AG04450 (cell line): ENCODE measurements at places on chromosomes 12 and 14. TPM values are rescaled to one million over a fixed set of nuclear protein-coding genes. Genes with fewer than 3 reads are reported as not detected.

- DNase-seq, result no peak
These were observed 89.9 kb upstream of the DCN start for GRCh38 chr12:91272461-91273063.

AQP6 gene
- not detected in 2 replicates for polyA plus RNA-seq

GRCh38 chr12:115990241-115990640, 287.3 kb downstream of the MED13L start:
- DNase-seq, result no peak

DNA sequence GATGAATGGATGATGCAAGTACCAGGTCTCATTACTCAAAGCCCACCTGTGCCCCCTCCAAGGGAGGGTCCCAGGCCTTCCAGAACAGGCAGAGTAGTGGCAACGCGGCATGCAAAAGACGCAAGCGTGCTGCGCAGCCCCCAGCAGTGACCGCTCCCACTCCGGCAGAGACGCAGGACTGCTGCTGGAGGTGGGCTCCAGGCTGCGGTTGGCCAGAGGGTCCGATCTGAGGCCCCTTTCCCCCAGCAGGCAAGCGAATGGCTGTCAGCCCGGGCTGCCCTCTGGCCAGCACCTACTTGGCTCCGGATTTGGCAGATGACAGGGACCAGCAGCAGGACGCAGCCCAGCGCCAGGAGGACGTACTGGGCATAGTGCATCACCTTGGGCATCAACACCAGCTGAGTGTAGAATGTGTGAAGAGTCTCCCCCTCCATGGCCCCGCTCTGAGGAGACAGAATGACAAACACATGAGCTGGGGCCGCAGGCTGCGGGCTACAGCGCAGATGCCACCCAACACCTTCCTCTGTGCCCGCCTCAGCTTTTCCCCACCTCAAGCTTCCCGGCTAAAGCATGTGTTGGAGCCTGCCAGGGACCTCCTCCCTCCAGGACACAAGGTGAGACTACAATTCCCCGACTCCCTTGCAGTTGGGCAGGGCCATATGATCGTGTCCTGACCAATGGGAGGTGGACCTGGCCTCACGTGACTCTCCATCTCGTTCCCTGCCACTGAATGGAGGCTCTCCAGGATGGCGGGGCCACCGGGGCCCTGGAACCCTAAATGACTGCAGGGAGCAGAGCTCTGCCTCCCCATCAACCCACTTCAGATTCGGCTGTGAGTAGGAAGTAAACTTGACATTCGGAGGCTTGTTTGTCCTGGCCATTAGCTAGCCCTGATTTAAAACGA, 77.4 kb downstream of the SCARB1 start:
- DNase-seq, result peak; percentile 76

PROX2 gene
- not detected in 2 replicates for polyA plus RNA-seq

GRCh38 chr12:54038871-54039414, 6.1 kb downstream of the HOXC5 start:
- no peak for DNase-seq

- no peak for DNase-seq
These were observed 190.4 kb downstream of the SLC25A21 start for GRCh38 chr14:36981832-36982529.

LRRK2 gene
- 1.4 and 2.6 TPM in 2 replicates for polyA plus RNA-seq

DNA sequence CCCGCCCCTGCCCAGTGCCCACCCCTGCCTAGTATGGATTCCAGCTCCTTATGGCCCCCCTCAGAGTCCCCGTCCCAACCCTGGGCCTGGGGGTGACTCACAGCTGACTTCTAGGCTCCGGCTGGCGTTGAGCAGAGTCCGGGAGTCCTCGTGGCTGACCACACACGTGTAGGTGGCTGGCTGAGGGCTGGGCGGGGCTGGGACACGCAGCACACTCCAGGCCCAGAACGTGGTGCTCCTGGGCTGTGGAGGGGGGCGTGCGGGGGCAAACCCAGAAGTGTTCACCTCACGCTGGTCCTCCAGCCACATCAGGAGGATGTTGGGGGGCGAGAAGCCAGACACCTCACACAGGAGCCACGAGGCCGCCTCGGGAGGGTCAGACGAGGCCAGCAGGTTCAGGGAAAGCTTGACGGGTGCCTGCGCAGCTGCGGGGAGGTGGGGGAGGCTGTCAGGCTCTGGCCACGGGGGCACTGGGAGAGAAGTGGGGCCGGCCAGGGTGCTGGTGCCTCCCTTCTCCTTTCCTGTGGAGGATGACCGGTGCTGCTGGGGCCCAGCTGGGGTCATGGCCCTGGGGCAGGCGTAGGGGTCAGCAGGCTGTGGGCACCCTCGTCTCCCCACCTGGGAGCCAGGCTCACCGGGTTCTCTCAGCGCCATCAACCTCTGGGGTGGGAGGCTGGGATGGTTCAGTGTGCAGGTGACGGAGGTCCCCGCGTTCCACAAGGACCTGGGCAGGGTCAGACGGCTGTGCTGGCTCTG, 314.1 kb downstream of the TMEM121 start:
- DNase-seq, result no peak

- no peak for DNase-seq
These were observed 110.1 kb upstream of the LRIG3 start for GRCh38 chr12:59030415-59030814.

- DNase-seq, result no peak
These were observed at the start of gene KIF5A for GRCh38 chr12:57549909-57550640. Gene KIF5A, plus strand, starts transcription at chr12:57550044. Its CDS starts 228 bp downstream, at chr12:57550272.

- no peak for DNase-seq
These were observed 120.5 kb downstream of the NUAK1 start for GRCh38 chr12:106018286-106018685.

FSCB gene
- not detected in 2 replicates for polyA plus RNA-seq

NR1H4 gene
- polyA plus RNA-seq, result not detected in 2 replicates

GRCh38 chr12:43105426-43105981, 446.5 kb downstream of the ADAMTS20 start:
- no peak for DNase-seq

- DNase-seq, result no peak
These were observed 380.1 kb downstream of the ZFP36L1 start for GRCh38 chr14:68412505-68413465.

GRCh38 chr14:50007123-50007903, 109.1 kb downstream of the VCPKMT start:
- DNase-seq, result no peak

- no peak for DNase-seq
These were observed 207.2 kb upstream of the SRRM4 start for GRCh38 chr12:118773956-118774723.

DNA sequence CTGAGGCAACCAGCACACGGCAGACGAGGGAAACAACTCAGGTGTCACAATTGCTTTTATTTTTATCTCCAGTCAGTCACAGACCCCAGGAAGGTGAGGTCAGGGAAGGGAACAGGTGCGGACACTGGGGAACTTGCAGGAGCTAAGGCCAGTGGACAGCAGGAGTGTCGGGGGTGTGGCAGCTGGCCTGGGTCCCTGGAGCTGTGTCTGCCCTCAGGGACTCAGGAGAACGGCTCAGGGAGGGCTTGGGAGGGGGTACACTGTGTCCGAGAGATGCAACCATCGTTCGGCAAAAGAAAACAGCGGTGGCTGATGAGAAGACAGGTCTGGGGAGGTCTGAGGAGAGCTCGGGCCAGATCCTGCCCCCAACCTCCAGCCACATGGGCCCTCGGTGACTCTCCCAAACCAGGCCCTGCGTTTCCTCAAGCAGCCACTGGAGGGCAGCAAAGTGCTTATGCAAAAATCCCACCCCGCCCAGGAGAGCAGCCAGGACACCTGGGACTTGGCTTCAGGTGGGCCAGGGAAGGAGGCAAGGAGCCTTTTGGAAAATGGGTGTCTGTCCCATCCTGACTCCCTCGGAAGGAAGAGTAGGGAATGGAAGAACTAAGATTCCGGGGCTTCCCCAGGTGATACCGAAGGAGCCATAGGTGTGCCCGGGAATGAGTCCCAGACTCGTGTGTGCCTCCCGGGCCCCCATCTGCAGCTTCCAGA, 24.1 kb upstream of the BCDIN3D start:
- peak; percentile 15 for DNase-seq

- DNase-seq, result no peak
These were observed 6.1 kb upstream of the CEP170B start for GRCh38 chr14:104858811-104859426.

B4GALNT1 gene
- polyA plus RNA-seq, result 1.8 and 2.5 TPM in 2 replicates

PRPH gene
- not detected in 2 replicates for polyA plus RNA-seq

DNA sequence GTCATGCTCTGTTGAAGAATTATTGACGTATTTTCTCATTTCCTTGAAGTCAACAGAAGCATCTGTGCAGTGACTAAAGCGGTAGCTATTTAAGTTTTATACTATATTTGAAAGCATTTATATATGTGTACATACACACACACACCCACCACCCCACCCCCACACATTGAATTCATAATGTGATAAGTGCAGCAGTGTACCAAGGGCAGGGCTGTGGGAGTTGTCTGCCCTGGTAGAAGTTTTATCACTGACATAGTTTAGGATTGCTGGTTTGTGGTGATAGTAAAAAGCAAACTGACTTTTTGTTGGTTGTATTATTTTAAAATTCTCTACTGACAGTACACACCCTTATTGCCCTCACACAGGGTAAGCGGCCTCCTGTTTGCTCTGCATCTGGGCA, 39.1 kb downstream of the GAS2L3 start:
- DNase-seq, result no peak

DNA sequence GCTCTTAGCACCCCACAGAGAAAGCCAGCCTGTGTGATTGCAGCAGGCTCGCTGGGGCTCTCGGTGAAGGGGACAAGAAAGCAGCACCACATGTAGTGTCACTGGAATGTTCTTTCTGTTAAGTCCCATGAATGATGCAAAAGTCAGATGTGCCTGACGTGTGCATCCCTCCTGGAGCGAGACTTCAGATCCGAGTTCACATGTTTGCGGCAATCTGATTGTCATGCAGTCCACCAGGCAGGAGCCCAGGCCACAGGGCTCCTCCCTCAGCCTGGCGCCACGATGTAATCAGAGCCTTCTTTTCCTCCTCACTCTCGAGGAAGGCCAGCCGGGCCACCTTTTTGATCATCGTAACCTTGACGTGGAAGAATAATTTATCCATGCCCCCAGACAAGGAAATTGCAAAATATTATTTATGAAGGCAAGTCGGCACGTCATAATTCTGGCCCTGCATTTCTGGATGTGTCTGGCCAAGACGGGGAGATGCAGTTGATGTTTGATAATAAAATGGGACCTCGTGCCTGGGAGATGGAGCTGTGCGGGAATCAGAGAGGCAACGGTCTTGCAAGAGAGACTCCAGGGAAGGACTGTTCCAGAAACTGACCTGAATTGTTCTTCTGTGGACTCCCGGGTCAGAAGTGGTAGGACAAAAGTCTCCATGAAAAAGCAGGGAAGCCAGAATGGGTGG, 214.6 kb downstream of the PHETA1 start:
- no peak for DNase-seq

- DNase-seq, result no peak
These were observed 114.1 kb downstream of the RFLNA start for GRCh38 chr12:124408822-124409517.

GRCh38 chr12:2354151-2354991, 301.6 kb downstream of the CACNA1C start:
- DNase-seq, result no peak

GRCh38 chr12:131121705-131122405, 168.1 kb downstream of the ADGRD1 start:
- no peak for DNase-seq

GRCh38 chr12:113479590-113480335, 8.1 kb upstream of the LHX5 start:
- no peak for DNase-seq

TAS2R14 gene
- 2.1 and 3.2 TPM in 2 replicates for polyA plus RNA-seq

- DNase-seq, result no peak
These were observed 43.1 kb upstream of the FKBP4 start for GRCh38 chr12:2751686-2752085.

DNA sequence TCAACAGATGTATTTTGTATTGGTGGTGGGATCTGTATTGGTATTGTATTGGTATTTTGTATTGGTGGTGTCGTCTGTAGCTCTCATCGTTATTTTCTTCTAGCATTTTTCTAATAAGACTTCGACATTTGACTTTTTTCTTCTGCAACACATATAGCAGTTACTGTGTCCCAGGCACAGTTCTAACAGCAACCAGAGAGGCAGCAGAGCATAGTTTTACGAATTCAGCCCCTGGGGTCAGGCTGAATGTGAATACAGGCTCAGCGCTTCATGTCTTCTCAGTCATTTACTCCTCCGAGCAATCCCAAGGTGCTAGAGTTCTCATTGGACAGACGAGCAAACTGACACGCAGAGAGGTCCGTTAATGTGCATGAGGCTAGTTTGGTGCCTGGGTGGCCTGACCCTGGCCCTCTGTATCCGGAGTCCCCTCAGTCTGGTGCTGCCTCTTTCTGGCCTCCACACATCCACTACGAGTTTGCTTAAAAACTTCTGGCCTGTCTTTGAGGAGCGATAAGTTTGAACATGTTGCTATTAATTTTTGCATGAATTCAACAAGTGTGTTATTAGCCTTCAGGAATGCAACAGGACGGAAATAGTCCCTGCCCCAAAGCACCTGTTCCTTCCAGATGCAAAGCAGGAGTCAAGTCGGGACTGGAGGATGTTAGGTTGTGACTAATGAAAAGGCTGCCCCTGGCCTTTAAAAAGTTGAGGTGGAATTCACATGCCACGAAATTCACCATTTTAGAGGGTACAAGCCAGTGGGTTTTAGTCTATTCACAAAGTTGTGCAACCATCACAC, 87.0 kb downstream of the GLT1D1 start:
- no peak for DNase-seq

GRCh38 chr12:106359646-106360399, 2.3 kb downstream of the POLR3B start:
- no peak for DNase-seq

GRCh38 chr12:46722394-46723185, 103.2 kb downstream of the SLC38A4 start:
- no peak for DNase-seq

- DNase-seq, result no peak
These were observed 36.8 kb downstream of the CCDC88C start for GRCh38 chr14:91380610-91381371.

DNA sequence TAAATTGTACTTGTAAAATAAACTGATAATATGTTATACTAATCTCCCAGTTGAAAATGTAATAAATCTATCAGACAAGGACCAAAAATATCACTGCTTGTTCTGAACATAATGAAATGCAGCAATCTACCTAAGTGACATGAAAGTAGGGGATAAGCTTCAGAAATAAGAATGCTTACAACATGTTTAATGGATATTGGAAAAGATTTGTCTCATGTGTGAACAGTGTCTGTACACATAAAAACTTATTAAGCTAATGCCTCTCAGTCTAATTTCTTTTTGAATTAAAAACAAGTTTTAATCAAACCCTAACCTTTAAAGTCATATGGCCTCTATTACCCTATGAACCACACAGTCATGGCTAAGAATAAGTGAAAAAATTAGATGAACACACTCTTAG, 465.3 kb downstream of the MDGA2 start:
- no peak for DNase-seq

ENDOU gene
- polyA plus RNA-seq, result 0.07 and 0.10 TPM in 2 replicates

- DNase-seq, result no peak
These were observed 198.0 kb downstream of the CACNA1C start for GRCh38 chr12:2250797-2251196.

GRCh38 chr14:35374263-35374712, 30.3 kb downstream of the NFKBIA start:
- peak; percentile 88 for DNase-seq

- DNase-seq, result no peak
These were observed 600.2 kb downstream of the TRHDE start for GRCh38 chr12:72872238-72872887.

- no peak for DNase-seq
These were observed 10.4 kb upstream of the RMST start for GRCh38 chr12:97452230-97452629.
